ENCODE measurements at places on chromosomes 2 and 18.

GRCh38 chr2:33139949-33140348 is 193.2 kb downstream of the LTBP1 start:
- DNase-seq: no peak

DNA sequence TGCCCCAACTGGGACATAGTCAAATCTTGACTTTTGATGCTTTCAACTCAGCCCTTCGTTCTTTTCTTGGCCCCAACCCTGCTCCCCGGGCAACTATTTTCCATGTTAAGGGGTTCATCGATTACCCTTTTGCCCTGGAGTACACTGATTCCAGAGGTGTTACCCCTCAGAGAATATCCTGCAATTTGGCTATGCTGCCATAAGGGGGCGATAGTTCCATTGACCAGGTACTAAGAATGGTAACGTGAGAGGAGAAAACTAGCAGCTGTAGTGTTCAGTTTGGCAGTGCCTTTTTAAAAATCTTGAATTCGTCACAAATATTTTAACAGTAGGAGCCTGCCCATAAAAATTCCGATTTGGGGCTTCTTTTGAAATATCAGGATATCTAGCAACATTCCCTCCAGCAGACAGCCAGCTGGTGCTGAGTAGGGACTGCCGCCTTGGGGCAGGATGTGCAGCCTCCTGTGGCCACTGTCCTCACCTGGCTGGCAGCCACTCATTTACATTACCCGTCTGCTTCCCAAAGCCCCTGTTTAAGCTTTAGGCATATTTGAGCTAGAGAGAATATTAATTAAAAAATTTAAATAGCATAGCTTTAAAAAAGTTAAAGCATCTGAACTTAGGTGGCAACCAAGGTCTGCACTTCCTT is 146.3 kb upstream of the SKOR2 start:
- DNase-seq: peak; percentile 46

DNA sequence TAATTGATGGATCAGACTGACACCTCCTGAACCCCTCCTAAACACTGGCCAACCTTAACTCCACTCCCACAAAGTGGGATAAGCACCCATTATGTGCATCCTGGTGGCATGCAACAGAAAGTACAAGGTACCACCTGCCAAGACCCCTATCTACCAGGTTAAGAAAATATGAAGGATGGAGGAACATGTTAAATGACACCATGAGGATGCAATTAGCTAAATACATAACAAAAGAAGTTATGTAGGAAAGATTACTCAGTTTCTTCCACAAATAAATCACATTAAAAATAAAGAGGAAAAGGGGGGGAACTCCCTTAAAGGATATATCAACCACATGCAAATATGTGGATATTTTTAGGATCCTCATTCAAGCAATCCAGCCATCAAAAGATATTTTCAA is 12.6 kb downstream of the CTAGE1 start:
- no peak for DNase-seq

DNA sequence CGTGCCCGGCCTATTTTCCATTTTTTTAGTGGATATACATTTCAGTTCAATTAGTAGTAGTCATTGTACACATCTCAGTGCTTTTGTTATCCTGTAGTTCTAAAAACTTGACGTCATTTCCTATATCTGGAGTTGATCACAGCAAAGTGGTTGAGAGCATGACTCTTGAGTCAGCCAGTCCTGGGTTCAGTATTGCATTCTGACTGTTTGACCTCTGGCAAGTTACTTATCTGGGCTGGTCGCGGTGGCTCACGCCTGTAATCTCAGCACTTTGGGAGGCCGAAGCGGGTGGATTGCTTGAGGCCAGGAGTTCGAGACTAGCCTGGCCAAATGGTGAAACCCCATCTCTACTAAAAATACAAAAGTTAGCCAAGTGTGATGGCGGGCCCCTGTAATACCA is 50.4 kb upstream of the PPM1B start:
- no peak for DNase-seq

DNA sequence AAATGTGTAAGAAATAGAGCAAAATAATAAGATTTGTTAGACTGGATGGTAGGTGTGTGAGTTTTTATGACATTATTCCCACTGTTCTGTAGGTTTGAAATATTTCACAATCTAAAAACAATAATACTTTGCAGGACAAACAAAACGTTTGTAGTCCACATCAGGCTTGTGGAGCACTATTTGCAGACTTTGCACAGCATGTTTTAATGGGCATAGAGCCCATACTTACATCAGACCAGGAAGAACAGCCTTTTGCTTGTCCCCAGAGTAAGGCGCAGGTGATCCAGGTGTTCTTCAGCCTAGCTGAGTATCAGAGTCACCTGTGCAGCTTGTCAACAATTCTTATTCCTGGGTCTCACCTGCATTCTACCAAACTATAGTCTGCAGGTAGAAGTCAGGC is 9.1 kb upstream of the STK39 start:
- no peak for DNase-seq

- DNase-seq: peak; percentile 68
Measured at GRCh38 chr2:150391779-150392178, 95.7 kb downstream of the RND3 start.

DNA sequence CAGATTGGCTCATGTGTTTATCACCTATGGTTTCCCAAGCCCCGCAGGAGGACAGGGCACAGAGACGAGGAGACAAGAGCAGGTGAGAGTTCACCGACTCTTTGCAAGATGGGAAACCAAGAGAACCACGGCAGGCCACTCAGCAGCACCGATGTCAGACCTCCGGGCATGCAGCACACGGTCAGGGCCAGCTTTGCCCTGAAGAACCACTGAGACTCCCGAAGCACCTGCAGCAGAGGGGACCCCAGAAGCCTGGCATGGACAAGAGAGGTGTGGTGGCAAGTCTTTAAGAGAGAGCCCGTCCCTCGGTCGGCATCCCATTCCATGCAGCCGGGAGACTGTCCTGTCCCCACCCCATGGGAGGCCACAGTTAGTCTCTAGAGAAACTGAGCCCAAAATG is 36.6 kb upstream of the TAF1B start:
- DNase-seq: no peak

GRCh38 chr2:118348380-118349034 is 260.2 kb downstream of the INSIG2 start:
- DNase-seq: no peak

GRCh38 chr18:68662754-68663153 is 52.2 kb downstream of the TMX3 start:
- DNase-seq: no peak

DNA sequence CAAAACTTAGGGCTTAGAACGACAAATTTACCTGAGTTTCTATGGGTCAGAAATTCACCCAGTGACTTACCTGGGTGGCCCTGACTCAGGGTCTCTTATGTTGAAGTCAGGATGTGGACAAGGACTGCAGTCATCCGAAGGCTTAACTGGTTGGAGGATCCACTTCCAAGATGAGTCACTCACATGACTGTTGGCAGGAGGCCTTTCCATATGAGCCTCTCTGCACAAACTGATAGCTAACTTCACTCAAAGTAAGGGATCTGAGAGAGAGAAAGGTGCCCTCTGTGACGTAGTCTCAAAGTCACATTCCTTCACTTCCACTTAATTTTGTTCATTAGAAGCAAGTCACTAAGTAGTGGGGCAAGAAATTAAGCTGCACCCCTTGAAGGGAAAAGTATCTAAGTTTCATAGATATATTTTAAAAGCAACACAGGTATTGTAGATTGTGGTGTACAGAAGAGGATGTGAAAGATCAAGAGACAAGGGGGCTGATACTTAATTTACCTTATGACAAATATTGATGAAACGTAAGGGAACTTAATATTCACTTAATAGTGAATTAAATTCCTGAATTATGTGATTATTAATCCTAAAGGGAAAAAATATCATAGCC is 48.4 kb downstream of the TANK start:
- DNase-seq: peak; percentile 11

DNA sequence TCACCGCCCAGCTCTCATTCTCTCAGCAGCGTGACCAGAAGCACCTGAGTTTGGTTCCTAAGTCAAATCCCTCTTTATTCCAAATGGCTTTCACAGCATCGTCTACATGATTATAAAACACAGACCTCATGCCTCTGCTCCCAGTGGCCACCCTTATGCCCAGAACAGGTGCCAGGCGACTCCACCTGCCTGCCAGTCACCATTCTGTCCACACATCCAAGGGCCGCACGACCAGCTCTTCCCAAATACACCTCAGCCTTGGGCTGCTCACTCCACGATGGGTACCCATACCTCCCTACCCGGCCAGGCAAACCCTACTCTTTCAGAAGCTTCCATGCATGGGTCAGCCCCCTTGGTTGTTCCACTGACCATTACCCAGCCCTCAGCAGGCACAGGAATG is 851.6 kb upstream of the SALL3 start:
- DNase-seq: no peak

GRCh38 chr2:9050122-9050809 is 46.8 kb upstream of the MBOAT2 start:
- DNase-seq: no peak

DNA sequence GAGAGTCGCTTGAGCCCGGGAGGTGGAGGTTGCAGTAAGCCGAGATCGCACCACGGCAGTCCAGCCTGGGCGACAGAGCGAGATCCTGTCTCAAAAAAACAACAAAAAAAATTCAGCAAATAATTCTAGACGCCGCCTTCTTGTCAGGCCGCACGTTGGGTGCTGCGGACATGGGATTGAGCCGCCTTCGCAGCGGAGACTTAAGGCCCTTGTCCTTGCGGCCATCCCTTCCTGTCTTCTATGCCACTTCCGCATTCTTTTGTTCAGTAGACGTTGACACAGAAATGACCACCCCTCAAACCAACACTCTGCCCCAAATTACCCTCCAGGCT is 15.8 kb downstream of the PTPN18 start:
- DNase-seq: peak; percentile 83

- peak; percentile 29 for DNase-seq
Measured at GRCh38 chr18:10437837-10438236, 16.6 kb upstream of the APCDD1 start.

GRCh38 chr2:203830304-203831055 is 37.1 kb upstream of the CTLA4 start:
- no peak for DNase-seq

DNA sequence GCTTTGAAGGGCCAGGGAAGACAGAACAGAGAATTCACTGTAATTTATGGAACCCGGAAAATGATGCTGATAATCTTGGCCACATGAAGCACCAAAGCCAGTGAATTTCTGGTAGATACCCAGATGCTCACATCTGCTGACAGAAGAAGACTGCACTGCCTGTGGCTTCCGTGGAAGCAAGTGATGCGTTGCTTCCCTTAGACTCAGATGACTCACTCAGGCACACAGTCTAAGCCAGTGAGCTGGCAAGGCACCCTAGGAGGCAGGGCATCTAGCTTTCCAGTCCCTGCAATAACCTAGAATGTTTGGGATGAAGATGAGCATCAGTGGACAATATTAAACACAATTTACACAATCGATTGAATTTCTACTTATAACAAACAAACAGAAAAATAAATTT is 284.7 kb downstream of the CMPK2 start:
- DNase-seq: peak; percentile 7

GRCh38 chr2:239230318-239231052 is 170.3 kb downstream of the HDAC4 start:
- peak; percentile 30 for DNase-seq

DNA sequence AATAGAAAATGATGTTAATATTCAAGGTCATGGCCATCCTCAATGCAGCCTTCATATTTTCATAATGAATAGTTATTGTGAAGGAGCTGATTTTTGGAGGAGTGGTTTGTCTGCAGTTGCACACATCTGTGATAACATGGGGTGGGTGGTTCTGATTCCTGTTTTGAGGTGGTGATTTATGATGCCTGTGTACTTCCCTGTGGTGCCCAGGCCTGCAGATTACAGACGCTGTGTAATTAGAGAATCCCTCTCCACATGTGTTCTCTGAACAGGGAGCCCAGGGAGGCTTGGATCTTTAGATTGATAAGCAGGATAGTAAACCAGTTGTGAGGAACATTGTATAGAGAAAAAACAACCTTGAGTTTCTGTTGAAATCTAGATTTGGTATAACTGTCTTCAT is 117.5 kb downstream of the AGAP1 start:
- no peak for DNase-seq

DNA sequence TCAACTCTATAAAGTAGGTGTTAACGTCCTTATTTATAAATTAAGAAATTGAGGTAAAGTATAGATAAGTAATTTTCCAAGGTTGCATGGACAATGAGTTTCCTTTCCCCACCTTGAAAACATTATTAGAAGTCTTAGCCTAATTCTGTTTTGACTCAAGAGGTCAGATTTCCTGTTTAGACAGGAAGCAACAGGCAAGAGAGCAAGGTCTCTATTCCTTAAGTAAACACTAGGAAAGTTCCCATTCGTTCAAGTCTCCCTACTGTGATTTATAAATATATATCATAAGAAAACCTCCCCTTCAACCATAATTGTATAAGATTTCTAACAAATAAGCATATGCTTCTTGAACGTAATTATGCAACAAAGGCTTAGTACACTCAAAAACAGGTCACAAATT is 40.3 kb downstream of the CLASP1 start:
- no peak for DNase-seq

DNA sequence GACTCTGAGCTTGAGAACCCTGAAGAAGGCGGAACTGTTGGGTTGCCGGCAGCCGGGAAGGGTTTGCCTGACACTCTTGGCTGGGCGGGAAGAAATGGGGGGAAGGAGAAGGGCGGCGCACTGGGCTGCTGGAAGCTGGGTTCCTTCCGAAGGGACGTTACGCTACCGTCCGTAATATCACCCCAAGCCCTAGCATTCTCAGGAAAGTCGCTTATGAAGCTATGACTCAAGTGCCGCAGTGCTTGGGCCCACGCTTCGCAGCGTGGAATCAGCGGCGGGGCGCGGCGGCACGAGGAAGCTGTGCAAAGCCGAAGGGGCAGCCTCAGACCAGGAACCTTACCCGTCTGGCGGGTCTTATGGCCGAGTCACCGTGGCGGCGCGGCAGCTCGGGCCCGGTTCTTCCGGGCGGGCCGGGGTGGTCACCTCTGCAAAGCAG is 50.2 kb upstream of the SIGLEC15 start:
- DNase-seq: peak; percentile 35

DNA sequence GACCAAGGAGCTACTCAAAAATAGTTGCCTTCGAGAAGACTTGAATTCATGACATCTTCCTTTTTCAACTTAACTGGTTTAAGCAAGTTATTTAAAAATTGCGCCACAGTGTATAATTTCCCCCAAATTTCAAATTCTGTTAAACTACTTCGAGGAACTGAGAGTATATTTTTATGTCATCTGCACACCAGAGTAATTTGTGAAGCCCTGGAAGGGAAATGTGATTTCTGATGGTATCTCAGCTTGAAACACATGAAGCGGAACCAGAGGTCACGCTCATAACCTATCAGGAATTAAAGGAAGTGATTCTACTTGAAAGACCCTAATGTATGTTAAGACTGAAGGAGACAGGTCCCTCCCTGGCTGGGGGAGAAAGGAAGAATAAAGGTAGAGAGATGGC is 33.9 kb upstream of the DARS1 start:
- peak; percentile 69 for DNase-seq

- DNase-seq: no peak
Measured at GRCh38 chr2:134766583-134766982, 47.8 kb upstream of the TMEM163 start.

DNA sequence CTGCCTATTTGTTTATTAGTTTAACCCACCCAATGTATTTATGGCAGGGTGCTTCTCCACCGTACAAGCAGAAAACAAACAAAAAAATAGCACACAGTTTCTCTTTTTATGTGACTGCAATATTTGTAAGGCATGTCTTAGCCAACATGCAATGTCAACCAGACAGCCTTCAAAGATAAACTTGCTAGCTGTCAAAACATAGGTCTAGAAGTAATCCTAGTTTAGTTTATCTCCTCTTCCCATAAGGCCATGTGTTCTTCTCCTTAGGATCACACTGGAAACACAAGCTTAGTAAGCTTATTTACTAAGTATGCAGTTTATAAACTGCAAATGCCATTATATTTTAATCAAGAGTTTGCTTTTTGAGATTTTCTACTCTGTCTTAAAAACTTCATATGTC is 75.6 kb downstream of the LDAH start:
- no peak for DNase-seq
